ENCODE measurements at places on chromosomes 4 and X. TPM values are rescaled to one million over a fixed set of nuclear protein-coding genes. Genes with fewer than 3 reads are reported as not detected.
A peak's percentile ranks its signal among the peaks of the same experiment; 100 is the strongest.

The MXRA5 gene
- total RNA-seq: not detected

DNA sequence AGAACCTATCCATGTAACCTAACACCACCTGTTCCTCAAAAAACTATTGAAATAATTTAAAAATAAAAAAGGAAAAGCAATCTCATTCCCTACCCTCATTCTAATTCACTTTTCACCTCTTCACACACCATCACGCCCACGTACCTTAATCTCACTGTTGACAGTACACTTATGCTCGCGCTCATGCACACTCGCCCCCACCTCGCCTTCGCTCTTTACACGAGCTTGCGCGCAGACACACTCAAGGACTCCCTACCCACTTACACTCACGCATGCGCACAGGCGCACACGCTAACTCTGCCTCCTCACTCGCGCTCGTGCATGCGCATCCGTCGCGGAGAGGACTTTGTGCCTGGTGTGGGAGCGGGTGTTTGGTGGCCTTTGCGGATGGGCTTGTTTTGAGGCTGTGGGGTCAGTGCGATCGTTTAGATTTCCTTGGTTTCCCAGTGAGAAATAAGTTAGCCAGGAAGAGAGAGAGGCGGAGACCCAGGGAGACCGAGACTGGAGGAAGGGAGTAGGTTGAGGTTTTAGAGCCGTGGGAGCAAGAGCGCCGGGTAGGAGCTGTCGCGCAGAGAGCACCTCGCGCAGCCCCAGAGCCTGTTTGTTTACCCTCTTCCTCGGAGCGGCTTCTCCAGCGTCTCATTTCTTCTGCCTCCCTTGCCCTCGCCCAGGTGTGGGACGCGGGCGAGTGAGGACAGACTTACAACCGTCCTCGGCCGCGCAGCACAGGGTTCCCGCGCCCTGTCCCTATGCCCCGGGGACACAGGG lies 8.1 kb upstream of the GSX2 start:
- no peaks in the 10 kb centered on the region for H3K36me3 ChIP-seq
- H3K4me1 ChIP-seq: peaks cover 3% of the 10 kb centered on the region
- no peak for DNase-seq
- H3K4me3 ChIP-seq: peak overlapping the region; percentile 69

GRCh38 chrX:112947981-112948615 lies 107.5 kb upstream of the AMOT start:
- no peak overlapping the region for H3K4me3 ChIP-seq
- H3K36me3 ChIP-seq: no peaks in the 10 kb centered on the region
- no peaks in the 10 kb centered on the region for H3K27me3 ChIP-seq
- H3K4me1 ChIP-seq: peaks cover 18% of the 10 kb centered on the region

The UGT2B17 gene
- total RNA-seq: not detected

The CENPI gene
- total RNA-seq: 26.1 TPM

The PIN4 gene
- total RNA-seq: 5.8 TPM
